ENCODE measurements at places on chromosomes 2 and 18. TPM values are rescaled to one million over a fixed set of nuclear protein-coding genes. Genes with fewer than 3 reads are reported as not detected.

Gene OR6B2
- not detected for polyA plus RNA-seq

Gene SMCHD1
- 11.2 TPM for polyA plus RNA-seq

Gene TUBB8B
- polyA plus RNA-seq, result not detected

Gene ELOA2
- not detected for polyA plus RNA-seq

Gene UGT1A3
- polyA plus RNA-seq, result not detected

Gene MC4R
- 0.14 TPM for polyA plus RNA-seq

Gene LOXHD1
- not detected for polyA plus RNA-seq

Gene CXCR2
- polyA plus RNA-seq, result not detected

Gene UBXN4
- polyA plus RNA-seq, result 39.1 TPM

Gene KCTD1
- 5.8 TPM for polyA plus RNA-seq

Gene AFF3
- 12.9 TPM for polyA plus RNA-seq

GRCh38 chr2:32427672-32428610, 71.1 kb downstream of the BIRC6 start:
- DNase-seq, result no peak

DNA sequence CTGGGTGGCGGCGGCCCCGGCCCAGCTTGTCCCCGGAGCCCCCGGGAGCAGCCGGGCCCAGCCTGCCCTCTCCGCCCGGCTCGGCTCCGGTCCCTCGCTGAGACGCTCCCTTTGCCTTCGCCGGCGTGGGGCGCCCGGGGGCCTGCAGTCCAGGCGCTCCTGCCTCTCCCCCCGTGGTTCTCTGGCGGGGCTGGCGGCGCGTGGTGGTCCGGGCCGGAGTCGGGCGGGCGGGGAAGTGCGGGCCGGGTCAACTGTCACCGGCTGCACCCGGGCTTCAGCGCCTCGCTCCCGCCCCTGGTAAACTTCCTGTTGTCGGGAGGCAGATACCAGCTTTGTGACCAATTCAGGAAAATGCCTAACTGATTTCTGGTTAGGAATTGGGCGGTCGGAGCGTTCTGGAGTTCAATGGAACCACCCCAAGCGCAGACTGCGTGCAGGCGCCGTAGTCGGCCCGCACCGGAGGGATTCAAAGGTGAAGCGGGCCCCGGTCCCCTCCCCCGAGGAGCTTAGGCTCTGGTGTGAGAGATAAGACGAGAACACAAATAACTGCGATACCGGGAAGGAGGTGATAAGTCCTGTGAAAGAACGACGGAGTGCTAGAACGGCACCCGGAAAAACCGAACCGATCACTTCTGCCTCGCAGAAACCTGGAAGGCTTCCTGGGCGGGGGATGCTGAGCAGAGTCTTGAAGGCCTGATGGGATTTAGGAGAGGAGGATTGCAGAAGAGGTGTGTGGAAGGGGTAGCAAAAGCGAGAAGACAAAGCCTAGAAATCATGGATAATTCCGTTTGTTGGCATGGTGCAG, 891 bp downstream of the CAB39 start:
- DNase-seq, result no peak

GRCh38 chr2:189574793-189575475, 5.7 kb downstream of the SLC40A1 start:
- no peak for DNase-seq

- DNase-seq, result no peak
Measured at GRCh38 chr2:43161650-43162510, 64.5 kb downstream of the ZFP36L2 start.

DNA sequence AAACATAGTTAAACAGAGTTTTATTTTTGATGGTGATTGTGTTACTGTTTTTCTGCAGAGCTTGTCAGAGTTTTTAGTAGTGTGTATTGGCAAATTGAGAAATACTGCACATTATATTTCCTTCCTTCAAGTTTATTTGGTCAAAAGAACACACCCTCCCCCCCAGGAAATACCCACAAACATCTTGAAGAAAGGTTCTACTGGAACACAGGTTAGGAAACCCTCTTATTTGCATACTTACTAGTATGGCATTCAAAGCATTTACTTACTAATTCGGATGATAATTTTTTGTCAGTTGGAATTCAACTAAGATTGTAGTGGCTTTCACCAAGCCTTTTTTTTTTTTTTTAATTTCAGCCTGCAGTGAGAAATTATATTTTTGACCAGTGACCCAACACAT, 9.1 kb downstream of the CAB39 start:
- DNase-seq, result no peak

- no peak for DNase-seq
Measured at GRCh38 chr18:44562986-44563385, 117.7 kb upstream of the SETBP1 start.

DNA sequence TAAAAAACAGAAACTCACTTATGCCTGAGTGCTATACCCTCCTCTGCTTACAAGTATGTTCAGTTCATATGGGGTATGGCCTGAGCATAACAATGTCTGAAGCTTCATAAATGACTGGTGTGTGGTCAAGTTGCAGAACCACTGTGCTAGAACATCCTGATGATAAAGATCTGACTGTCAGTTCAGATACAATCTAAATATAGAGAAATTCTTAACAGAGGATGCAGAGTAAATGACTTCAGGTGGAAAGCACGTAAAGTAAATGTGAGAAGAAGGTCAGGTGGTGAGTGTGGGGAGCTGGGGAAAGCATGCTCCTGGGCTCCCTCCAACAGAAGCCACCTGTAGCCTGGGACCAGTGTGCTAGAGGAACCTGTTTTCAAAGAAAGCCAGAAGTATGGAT, 926.2 kb downstream of the TSN start:
- DNase-seq, result no peak

DNA sequence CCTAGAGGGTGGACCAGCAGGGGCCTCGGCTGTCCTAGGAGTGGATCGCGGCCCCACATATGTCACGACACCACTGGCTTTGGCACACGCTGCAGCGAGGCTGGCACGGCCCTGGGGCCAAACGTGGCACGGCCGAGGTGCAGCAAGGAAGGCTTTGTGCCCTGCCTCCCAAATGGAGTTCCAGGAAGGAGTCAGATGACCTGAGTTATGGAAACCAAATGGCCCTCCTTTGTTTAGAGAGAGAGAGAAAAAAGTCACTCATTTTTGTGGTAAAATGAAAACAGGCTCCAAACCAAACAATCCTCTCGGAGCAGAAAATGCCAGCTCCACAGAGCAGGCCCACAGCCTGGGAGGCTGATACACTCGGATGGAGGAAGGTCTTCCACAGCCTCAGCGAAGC, 105.6 kb downstream of the ANTXR1 start:
- DNase-seq, result peak; percentile 54

GRCh38 chr2:237673130-237674001, 46.0 kb downstream of the LRRFIP1 start:
- peak; percentile 75 for DNase-seq

DNA sequence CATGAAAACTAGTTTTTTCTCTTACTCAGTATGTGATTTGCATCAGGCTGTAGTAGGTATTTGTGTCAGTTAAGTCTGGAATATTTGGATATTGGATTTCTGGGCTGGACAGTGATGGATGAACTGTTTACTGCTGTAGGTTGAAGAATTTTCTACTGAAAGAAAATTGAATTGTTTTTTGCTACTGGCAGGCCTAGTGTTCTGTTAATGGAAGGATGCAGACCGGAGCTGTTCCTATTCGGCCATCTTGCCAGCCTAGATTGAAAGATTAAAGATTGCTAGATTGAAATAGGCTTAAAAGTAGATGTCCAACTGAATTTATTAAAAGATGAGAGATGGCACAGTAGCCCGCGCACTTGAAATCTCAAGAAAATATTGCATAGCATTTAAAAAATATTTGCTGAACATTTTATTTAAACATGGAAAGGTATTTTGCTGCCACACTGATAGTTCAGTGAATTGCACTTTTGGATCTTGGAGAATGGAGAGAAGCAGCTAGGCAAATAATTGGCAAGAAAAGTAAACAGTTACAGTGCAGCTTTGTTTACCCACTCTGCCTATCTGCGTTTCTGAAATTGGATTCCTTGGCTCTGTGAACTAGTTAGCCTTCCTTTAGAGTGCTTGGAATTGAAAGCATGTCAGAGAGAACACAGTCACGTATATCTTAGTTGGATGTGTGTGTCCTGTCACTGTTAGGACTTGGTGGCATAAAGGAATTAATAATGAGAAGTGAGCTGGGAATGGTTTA, 54.1 kb downstream of the EPB41L5 start:
- peak; percentile 66 for DNase-seq

DNA sequence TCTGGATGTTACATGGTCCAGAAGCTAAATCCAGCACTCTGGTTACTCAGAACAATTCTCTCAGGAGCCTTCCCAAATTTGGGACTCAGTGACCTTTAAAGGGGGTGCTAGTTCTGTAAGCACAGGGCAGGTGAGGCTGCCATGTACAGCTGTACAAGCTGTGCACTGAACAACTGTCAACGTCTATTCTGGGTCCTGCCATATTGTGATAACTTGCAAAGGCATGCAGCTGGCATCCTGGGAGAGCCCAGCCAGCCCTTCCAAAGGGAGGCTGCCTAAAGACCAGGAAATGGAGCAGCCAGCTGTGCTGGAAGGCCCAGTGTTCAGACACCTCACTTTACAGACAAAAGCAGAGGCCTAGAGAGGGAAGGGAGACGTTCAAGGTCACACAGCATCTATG, 204.8 kb downstream of the KLHL29 start:
- no peak for DNase-seq

DNA sequence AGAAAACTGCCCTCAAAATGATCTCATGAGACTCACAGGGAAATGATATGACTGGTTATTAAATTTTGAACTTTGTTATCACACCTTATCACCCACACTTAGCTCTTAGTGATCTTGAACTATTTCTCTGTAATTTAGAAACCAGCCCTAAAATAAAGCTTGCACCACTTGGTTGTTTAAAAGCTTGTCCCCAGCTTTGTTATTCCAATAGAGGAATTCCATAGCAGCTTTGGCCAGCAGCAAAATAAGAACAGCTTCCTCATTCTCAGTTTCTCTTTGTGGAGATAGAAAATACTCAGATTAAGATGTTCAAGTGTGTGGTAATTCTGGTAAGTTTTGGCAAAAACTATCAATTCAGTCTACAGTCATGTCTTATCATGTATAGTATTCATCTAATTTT, 54.4 kb upstream of the CCDC68 start:
- DNase-seq, result no peak

DNA sequence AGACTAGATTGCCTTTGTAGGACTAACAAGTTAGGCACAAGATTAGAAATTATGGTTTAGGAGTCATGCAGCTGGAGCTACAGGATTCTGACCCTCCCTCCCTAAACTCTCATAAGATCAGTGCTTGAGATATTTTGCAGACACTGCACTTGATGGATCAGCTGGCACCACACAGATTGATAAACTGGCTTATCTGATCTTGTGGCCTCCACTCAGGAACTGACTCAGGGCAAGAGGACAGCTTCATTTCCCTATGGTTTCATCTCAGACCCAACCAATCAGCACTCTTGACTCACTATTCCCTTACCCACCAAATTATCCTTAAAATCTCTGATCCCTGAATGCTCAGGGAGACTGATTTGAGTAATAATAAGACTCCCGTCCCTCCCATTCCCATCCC, 152.3 kb downstream of the DIS3L2 start:
- peak; percentile 24 for DNase-seq

DNA sequence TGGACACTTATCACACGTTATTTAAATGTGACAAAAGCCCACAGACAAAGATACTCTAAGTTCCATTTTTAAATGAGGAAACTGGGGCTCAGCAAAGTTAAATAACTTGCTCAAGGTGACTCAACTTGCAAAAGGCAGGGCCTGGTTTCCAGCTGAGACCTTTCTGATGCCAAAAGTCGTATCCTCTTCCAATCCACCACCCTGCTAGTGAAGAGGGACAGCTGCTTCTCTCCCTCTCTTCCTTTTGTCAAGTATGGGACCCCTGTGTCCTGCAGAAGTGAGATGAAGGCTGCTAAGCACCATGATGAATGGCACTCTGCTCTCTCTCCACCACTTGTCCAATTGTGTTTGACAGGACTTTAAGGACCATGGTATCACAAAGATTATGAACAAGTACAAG, 140.9 kb downstream of the DYM start:
- peak; percentile 29 for DNase-seq

Measured in IMR-90 (cell line).